ENCODE measurements at places on chromosomes 6 and 20. TPM values are rescaled to one million over a fixed set of nuclear protein-coding genes. Genes with fewer than 3 reads are reported as not detected.

Gene DAAM2
- 59.9 TPM for total RNA-seq

Gene GABRR2
- total RNA-seq: 0.13 TPM

Gene C2
- total RNA-seq: 19.1 TPM

Gene NHSL1
- total RNA-seq: 7.0 TPM

Gene MATN4
- total RNA-seq: not detected

Gene TMEM14A
- total RNA-seq: 36.3 TPM

Gene MDC1
- total RNA-seq: 8.4 TPM

Gene ELOVL4
- 12.3 TPM for total RNA-seq

Gene PRR18
- not detected for total RNA-seq

Gene NKX2-2
- total RNA-seq: not detected

Gene GATA5
- not detected for total RNA-seq

Gene OR2H2
- total RNA-seq: not detected

Gene ASIP
- not detected for total RNA-seq

Gene DDAH2
- total RNA-seq: 76.2 TPM

Gene CD109
- 176 TPM for total RNA-seq

Gene TRPC4AP
- 88.6 TPM for total RNA-seq

Gene FUT9
- not detected for total RNA-seq

Gene PKIB
- total RNA-seq: 0.13 TPM

Gene PGC
- not detected for total RNA-seq

Gene LAMA4
- 536 TPM for total RNA-seq

Gene HSPA12B
- 0.22 TPM for total RNA-seq

Gene LTV1
- total RNA-seq: 21.0 TPM

Gene SEL1L2
- not detected for total RNA-seq

Gene CST1
- total RNA-seq: not detected

Gene COL9A1
- under 0.01 TPM for total RNA-seq

Gene ZBTB46
- 4.4 TPM for total RNA-seq

Gene DNMT3B
- total RNA-seq: 2.0 TPM

Gene RNF182
- total RNA-seq: 0.13 TPM

Gene KCNS1
- not detected for total RNA-seq

Gene ALDH5A1
- total RNA-seq: 5.0 TPM

Gene TP53TG5
- total RNA-seq: not detected

Gene KCNK17
- not detected for total RNA-seq

Gene TENT5A
- total RNA-seq: 118 TPM

Gene DOK5
- 31.6 TPM for total RNA-seq

Gene AGER
- total RNA-seq: 0.78 TPM

Gene LGSN
- total RNA-seq: not detected
